CD4-positive, alpha-beta T cell treated with Interferon gamma for 1 hour (primary cell): ENCODE measurements at places on chromosomes 7 and 10.
A peak's percentile ranks its signal among the peaks of the same experiment; 100 is the strongest.

- DNase-seq, result no peak
These were observed 467.5 kb upstream of the LRRN3 start for GRCh38 chr7:110623436-110623835.

DNA sequence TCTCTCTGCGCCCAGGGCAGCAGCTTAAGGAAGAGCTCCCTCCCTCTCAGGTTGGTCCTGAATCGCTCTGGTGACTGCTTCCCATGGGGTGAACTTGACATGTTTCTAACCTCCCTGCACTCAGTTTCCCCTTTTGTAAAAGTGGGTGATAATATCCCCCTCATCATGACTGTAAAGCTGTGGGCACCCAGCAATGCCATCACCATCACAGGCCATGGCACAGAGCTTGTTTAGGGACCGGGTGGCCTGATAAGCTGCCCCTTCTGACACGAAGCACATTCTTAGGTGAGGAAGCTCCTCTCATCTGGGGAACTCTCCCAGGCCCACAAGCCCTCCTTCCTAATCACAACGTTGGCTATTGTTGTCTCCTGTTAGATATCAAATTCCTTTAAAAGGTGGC, 972.8 kb upstream of the ZNF722 start:
- no peak for DNase-seq

DNA sequence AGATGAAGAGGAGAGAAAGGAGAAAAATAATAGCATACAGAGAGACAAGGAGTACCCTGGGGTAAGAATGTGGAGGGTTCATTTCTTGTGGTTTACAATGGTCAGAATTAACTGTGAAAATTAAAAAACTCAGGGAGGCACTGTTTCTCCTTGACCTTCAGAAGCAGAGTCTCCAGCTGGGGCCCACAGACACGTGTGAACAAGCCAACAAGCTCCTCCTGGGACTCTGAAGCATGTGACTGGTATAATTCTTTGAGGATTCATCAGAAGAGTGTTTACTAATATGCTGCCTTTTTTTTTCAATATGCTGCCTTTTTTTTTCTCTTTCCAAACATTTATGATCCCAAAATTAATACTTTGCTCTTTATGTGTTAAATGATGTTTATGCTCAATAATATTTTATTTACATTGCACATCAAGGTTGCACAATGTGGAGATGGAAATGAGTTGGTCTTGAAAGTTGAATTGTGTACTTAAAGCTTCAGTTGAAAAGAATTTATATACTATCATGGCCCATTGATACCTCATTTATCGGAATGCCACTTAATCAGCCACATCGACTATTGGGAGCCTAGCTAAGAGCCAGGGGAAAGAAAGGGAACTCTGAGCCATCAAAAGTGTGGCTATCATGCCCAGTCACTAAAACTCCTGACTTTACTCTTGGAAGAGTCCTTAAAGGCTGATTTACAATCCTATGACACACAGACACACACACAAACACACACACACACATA, 134.7 kb upstream of the RHOBTB1 start:
- no peak for DNase-seq

DNA sequence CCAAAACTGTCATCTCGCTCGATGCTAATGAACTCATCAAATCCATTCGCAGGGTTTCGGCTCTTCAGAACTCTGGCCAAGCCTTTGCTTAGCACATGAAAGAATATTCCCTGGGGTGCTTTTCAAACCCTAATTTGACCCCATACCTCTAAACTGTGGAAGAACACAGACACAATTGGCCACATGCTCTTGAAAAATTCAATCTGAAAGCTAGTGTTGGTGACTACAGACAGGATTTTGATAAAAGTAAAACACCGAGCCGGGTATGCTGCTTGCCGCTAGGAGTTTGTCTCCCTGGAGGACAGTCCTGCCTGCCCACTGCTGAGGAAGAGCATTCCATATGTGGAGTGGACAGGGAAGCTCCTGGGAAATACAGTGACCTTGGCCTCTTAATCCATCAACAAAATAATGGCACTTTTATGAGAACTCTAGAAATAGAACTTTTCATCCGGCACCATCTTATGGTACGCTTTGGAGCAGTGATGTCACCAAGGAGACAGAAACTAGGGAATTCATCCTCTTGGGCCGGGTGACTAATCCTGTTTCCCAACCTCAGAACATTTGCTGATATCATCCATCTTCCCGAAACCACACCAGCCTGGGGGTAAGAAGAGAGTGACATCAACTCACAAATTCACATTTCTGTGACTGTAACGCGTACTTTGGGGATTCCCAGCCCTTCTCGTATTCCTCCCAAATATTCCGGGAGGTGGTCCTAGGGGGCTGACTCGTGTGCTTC, 34.2 kb downstream of the MTURN start:
- no peak for DNase-seq

DNA sequence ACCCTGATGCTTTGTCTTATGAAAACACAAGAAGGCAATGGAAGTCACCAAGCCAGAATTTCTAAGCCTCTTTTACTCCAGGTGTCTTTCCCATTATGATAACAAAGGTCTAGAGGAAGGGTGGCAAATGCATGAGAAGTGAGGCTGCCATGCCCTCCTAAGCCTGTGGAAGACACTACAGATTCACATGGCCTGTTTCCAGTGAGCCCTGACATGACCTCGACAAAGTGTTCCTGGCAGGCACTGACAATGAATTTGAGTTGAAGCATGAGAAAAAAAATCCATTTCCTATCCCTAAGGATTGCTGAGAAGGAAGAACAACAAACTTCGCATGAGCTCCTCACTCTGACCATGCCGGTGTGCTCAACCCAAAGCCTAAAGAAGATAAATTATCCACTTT, 268.0 kb downstream of the HTR7 start:
- no peak for DNase-seq

DNA sequence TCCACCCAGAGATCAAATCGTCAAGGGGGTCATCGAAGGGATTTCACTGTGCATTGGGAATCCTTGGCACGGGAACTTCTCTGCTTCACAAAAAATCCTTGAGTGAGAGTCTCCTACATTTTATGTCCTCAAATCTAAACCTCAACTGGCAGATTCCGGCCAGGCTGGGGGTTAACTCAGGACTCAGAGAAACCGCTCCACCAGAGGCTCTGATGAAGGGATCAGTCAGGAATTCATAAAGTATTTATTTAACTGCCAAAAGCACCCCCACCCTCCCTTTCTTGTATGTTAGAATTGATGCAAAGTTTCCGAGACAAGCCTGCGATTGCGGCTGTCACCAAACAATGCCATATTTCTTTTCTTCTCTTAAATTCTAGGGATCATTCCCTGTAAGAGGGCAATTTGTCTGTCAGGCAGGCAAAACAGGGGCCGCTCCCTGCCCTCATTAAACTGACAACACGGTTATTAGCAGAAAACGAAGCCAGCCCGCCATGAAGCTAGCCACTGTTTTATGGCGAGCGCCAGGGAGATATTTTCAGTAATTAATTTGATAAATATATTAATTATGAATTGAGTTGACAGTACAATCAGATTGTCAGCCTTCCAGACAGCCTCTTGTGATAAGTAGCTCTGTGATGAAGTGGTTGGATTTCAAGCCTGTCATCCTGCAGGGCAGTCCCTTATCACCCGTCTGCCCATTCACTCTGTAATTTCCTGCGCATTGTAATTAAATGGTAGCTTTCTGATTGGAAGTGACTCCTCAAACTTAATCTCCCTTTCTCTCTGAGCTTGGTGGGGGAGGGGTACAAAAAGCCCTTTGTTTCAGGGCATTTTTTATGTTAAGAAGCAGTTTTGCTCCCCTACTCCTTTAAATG, 153.0 kb upstream of the GPR26 start:
- no peak for DNase-seq

GRCh38 chr10:70320751-70321150, 36.9 kb upstream of the NPFFR1 start:
- DNase-seq, result no peak

GRCh38 chr7:73850781-73851207, 8.5 kb upstream of the METTL27 start:
- no peak for DNase-seq

DNA sequence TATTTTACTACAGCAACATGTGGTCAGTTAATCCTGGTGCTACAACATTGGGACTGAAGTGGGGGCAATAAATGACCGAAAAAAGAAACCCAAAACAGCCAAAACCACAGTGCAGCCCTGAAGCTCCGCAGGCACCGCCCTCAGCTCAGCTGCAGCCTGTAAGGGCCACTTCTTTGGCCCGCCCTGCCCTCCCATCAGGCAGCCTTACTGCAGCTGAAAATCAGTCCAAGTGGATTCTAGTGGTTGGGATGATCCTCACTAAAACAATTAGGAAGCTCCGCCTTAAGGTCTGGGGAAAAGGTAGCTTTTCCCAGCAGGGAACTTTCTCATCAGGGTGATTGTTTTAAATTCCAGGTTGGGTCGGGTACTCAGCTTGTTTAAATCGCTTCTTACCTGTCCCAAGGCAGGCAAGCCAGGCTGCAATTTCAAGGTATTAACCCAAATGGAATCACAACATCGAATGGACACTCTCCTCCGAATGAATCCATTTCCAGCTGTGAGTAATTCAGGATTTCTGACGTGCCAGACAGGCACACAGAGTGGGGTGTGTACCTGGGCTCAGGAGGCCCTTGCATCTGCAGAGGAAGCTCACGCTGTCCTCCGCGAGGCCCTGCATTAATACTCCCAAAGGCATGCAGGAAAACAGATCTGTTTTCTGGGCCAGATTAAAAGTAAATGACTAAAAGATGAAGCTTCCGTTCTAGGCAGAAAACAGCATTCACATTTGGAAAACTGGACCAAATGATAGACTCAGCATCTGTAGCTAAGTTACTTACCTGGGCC, 104.3 kb downstream of the CREB5 start:
- DNase-seq, result no peak

DNA sequence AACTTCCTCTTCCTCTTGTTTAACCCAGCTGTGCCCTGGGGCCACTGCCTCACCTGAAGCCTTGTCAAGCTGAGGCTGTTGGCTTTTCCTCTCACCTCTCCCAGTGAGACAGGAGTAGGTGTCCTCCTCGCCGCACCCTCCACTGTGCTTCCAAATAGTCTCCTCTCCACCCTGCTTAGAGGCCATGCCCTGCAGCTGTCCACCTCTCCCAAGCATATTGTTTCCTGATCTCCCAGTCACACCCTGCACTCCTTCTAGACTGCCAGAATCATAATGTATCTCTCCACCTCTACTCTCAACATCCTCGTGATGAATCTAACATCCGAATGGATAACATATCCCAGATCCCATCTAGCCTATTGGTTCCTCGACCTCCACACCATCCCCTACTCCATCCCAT, 196.3 kb upstream of the GHITM start:
- DNase-seq, result no peak

- DNase-seq, result no peak
These were observed 257.7 kb upstream of the GLI3 start for GRCh38 chr7:42494736-42495135.

DNA sequence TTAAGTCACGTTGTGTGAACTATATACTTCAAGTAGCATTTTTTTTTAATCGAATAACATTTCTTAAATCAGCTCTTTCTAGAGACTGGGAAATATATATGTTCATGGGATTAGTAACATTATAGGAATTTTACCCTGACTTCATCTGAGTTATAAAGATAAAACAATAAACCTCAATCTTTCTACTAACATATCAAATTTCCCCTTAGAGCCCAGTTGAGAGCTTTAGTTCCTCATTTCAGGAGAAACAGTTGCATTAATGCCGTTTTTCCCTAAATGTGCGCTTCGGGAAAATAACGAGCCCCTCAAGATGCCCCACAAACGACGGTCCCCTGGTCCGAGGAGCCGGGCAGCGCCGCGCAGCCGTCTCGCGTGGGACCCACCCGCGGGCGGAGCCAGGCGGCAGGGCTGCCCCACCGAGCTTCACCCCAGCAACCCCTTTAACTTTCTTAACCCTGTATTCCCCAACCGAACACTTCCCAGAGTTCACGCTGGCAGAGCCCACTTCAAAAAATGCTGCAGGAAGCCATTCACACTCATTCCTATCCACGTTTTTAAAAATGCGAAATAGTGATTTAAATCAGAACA, 152.5 kb upstream of the YAE1 start:
- DNase-seq, result no peak

- peak; percentile 52 for DNase-seq
These were observed 38.1 kb downstream of the IKZF1 start for GRCh38 chr7:50342616-50343114.

- DNase-seq, result no peak
These were observed 644.4 kb downstream of the GRM8 start for GRCh38 chr7:126608339-126608776.

- no peak for DNase-seq
These were observed 16.1 kb upstream of the CUZD1 start for GRCh38 chr10:122861711-122862161.

DNA sequence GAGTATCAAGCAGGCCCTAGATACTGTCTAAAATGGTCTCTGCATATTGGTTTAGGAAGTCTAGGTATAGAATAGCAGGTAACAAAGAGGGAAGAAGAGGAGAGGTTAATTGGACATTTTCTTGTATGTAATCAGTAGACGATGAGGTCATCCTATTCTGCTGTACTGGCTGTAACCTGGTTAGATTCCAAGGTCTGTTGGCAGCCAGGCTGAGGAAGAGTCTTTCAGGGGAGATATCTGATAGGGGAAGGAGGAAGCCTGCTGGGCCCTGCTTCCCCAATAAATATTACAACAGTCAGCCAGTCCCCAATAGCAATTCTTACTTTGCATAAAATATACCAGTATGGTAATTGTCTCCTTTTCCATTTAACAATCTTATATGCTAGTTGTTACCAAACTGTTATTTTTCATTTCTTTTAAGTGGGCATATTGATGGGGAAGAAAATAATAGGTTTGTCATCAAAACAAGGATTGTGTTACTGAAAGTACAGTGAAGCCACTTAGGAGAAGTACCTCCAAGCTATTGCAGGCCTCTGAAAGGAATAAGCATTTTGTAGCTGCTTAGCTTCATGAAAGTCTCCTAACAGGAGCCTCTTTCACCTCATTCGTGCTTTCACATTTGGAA, 186.4 kb downstream of the LRRC4 start:
- DNase-seq, result no peak

- no peak for DNase-seq
These were observed 163.7 kb downstream of the SND1 start for GRCh38 chr7:127815631-127816145.

DNA sequence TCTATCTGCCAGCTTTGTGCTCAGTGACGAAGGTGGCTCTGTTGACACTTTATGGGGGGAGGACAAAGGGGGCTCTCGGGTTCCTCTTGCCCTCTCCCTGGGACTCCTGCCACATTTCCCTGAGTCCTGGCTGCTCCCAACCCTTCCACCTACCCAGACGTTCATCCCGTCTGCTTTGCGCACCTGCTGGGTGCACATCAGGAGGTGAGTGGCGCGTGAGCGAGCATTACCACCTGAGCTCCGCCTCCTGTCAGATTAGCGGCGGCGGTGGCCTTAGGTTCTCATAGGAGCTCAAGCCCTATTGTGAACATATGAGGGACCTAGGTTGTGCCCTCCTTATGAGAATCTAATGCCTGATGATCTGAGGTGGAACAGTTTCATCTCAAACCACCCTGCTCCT, 137.2 kb downstream of the DYNC2I1 start:
- DNase-seq, result no peak
